ENCODE measurements at places on chromosomes 3 and 15.

DNA sequence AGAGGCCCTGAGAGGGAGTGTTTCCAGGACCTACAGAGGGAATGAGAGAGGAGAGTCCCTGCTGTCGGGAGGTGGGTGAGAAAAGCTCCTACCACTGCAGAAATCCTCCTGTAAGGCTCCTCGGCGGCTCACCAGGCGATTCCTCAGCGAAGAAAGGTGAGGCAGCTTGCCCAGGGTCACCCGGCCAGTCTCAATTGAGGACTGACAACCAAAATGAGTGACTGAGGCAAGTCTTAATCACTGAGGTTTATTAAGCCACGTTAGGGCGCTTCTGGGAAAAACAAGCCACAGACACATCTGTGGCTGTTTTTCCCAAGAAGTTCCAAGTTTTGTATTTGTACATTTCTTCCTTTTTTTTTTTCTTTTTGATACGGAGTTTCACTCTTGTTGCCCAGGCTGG is 48.5 kb downstream of the ZDHHC19 start:
- no peak for DNase-seq

GRCh38 chr3:157611536-157612076 is 108.4 kb upstream of the VEPH1 start:
- DNase-seq: no peak

- DNase-seq: peak; percentile 93
These were observed 59.7 kb downstream of the RAP2B start for GRCh38 chr3:153221748-153222162.

- DNase-seq: no peak
These were observed 72.3 kb upstream of the GAP43 start for GRCh38 chr3:115551016-115551415.

DNA sequence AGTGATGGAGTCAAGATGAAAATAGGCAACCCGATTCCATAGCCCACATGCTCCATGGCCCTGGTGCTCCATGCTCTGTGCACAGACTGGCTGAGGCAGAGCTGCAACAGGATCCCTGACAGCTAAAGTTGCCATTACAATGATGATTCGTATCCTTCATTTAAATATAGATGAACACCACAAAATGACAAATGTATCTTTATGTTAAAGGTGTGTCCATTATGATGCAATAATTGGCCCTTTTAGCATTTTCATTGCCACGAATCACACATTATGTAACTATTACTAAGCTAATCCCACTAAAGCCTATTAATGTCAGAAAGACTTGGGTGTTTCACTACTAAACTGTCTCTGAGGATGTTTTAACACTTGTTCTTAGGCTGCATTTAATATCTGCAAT is 270.2 kb upstream of the THBS1 start:
- no peak for DNase-seq

GRCh38 chr3:114418107-114418506 is 124.3 kb downstream of the TIGIT start:
- no peak for DNase-seq

DNA sequence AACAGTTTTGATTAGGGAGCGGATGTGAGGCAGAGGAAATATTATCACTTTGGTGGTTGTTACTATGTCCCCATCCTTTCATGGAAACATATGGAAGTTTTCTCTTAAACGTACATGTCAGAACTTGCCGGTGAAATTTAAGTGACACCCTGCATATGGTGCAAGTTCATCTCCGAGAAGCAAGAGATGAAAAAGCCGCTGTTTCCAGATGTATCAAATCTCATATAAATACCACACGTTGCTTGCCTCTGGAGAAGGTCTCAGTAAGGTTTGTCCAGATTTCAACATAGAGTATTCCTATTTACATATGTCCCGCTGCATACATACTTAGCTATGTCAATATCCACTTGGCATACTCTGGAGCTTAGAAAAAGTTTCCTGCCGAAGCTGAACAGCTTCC is 172.2 kb upstream of the ICE2 start:
- DNase-seq: no peak

GRCh38 chr15:20671675-20672074 is 130.1 kb upstream of the GOLGA6L6 start:
- no peak for DNase-seq

DNA sequence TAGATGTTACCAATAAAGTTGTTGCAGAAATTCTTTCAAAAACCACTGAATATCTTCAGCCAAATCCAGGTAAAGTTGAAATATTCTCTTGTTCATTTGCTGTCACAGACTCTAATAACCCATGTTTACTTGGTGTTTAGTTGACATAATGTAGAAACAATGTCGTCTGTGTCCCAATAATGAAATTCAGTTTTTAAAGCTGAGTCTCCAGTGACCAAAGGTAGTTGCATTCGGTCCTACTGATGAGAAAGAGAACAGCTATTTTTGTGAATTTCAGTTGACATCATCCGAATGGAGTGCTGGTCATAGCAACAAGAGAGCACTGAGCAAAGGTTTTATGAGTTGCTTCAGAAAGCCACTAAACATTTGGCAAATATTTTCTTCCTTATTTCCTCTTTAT is 88.8 kb upstream of the ADAMTSL3 start:
- no peak for DNase-seq

GRCh38 chr3:178645503-178645902 is 109.3 kb downstream of the KCNMB2 start:
- no peak for DNase-seq

GRCh38 chr3:42707620-42708355 is 5.2 kb upstream of the HHATL start:
- DNase-seq: no peak

GRCh38 chr15:78360958-78361718 is 21.0 kb downstream of the CRABP1 start:
- DNase-seq: peak; percentile 35

DNA sequence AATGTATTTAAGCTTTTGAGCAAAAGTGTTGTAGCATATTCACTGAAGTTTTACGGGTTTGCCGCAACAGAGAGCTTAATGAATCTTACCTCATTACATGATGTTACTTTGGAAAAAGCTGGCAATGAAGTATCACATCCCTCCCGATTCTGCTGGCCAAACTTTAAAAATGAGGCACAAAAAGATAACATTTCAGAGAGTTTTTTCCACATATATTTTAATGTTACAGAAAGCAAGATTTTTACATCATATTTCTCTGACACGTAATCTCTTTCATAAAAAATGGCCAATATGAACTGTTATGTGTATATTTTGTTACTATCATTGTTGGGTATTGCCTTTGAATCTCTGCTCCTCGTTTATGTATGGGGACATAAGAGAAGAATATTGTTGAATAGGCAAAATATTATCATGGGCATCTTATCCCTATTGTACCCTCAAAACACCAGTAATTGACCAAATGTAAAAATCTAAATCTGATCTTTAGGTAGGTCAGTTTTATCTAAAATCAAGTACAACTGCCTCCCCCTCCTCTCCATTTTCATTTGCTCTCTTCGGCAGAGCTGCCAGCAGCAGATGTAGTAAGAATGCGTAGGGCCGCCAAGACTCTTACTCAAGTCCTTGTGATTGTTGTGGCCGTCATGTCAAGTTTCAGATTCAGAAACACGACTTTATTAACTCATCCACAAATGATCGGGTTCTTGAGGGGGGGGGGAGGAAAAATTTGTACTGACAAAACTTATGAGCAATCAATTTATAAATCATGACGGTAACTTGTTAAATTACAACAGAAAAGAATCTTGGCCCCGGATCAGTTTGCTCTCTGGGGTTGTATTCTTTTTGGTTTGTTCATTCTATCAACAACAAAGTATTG is 106.7 kb upstream of the THRB start:
- DNase-seq: no peak

- no peak for DNase-seq
These were observed 13.1 kb downstream of the SLC6A6 start for GRCh38 chr3:14415501-14415900.

DNA sequence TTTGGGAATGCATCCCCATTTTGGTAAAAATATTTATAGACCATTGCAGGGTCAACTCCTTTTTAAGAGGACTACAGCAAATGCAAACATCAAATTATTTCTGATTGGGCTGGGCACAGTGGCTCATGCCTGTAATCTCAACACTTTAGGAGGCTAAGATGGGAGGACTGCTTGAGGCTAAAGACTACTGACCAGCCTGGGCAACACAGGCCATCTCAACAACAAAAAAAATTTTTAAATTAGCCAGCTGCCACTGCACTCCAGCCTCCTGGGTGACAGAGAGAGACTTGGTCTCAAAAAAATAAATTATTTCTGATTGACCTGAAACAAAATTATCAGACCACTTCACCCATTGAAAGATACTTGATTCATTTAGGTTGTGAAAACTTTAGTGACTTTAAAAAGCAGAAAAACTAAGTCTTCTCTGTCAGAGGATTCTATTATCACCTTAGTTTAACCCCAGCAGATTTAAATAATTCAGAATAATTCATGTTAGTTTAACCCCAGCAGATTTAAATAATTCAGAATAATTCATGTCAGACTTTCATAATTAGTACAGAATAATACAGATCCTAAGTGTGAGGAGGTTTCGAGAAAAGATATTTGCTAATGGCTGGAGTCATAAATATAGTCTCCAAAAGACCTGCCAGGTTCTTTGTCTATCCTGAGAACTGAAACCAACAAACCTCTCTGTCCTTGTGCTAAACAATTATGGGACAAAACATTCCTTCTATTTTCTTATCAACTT is 183.6 kb upstream of the STT3B start:
- no peak for DNase-seq

DNA sequence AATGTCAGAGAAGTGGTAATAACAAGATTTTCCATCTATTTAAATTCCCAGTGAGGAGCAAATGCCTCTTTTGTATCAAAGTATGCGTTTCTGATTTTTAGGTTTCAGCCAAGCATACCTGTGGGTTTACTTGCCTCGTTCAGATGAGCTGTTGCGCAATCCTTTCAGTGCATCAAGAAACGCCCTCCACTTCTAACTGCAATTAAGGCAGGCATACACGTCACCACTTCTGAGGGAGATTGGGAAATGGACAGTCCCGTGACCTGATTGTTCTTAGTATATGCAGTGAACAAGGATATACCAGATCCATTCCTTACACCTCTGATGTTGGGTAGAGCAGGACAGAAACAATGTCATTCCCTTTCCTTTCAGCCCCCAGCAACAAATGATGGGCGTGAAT is 219.0 kb downstream of the ITPR1 start:
- DNase-seq: no peak

- DNase-seq: no peak
These were observed 195.3 kb downstream of the FEZF2 start for GRCh38 chr3:62178032-62178431.

DNA sequence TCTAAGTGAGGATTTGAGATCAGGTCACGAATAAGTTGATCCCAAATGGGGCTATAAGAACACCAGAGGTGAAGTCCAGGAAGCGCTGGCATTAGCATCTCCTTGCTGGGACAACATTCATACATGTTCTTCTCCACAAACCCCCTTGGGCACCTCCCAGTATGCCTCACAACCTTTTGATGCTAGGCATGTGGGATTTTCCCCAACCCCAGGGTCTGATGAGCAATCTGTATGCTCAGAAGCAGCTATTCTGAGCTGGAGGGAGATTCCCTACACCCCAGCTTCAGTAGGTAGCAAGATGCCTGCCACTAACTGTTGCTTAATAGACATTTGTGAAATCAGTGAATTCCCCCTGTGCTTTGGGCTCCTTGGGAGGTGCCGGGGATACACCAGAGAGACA is 32.2 kb downstream of the SLC6A11 start:
- DNase-seq: no peak

DNA sequence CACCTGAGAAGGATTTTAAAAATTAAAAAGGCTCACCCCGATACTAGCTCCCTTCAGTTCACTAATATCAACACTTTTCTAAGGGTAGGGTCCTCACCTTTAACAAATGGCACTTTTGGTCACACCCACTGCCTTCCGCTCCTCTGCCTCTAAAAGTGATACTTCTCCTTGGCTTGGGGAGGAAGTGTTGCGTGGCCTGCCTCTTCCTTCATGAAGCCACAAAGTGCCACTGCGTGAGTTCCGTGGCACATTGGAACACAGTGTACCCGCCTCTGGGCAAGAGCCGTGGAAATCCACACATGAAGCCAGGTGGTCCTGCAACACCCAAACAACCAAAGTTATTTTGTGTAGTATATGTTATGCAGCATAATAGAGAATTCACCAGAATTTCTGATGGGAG is 3.9 kb downstream of the B4GALT4 start:
- DNase-seq: no peak

GRCh38 chr3:42302924-42303634 is 37.1 kb upstream of the CCK start:
- DNase-seq: no peak

GRCh38 chr3:105473521-105474223 is 107.0 kb downstream of the ALCAM start:
- DNase-seq: no peak

DNA sequence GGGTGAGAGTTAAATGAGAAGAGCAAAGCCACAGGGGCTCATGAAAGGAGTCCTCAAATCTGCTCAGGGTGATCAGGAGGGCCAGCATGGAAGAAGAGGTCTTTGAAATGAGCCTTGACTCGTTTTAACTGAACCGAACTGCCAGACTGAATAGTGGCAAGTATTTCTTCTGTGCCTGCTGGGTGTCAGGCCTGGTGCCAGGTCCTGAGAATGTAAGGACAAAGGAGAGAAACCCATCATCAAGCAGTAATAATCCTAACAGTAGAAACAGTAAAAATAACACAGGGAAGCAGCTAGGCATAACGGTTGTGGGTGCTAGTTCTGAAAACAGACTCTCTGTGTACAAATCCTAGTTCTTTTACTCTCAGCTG is 40.4 kb upstream of the SMAD3 start:
- DNase-seq: no peak

GRCh38 chr15:92159906-92160841 is 233.5 kb upstream of the ST8SIA2 start:
- DNase-seq: no peak

GRCh38 chr3:79016587-79017376 is 751.0 kb downstream of the ROBO1 start:
- no peak for DNase-seq

- no peak for DNase-seq
These were observed 3.2 kb upstream of the GABRR3 start for GRCh38 chr3:98038286-98038685.

GRCh38 chr3:140370686-140371085 is 307.2 kb upstream of the TRIM42 start:
- DNase-seq: no peak

DNA sequence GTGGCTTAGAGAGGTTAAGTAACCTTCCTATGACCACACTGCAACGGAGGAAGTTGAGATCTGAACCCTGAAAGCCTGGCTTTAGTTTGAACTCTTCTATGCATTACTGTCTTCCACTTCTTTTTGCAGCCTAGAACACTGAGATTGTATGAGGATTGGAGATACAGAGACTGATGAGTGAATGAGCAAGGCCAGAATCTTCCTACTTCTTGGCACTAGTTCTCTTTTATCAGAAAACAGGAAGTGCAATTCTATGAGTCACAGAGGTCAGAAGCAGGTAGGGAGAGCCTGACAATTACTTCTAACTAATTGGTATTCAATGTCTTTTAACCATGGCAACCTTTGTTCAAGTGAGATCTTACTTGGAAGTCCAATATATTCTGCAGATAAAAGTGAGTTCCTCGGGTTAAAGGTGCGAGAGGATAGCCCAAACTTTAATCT is 219.0 kb downstream of the SHQ1 start:
- peak; percentile 67 for DNase-seq

GRCh38 chr3:52231502-52232278 is 6.2 kb upstream of the TLR9 start:
- no peak for DNase-seq

- DNase-seq: no peak
These were observed 39.8 kb upstream of the SGO1 start for GRCh38 chr3:20225769-20226168.
